Hematopoietic multipotent progenitor cell treated with erythropoietin and hydrocortisone succinate and interleukin-3 and kit ligand, for 8 days (in vitro differentiated cells): ENCODE measurements at places on chromosomes 3 and 15.

GRCh38 chr3:86234506-86235254, 756.3 kb downstream of the VGLL3 start:
- no peak for DNase-seq

DNA sequence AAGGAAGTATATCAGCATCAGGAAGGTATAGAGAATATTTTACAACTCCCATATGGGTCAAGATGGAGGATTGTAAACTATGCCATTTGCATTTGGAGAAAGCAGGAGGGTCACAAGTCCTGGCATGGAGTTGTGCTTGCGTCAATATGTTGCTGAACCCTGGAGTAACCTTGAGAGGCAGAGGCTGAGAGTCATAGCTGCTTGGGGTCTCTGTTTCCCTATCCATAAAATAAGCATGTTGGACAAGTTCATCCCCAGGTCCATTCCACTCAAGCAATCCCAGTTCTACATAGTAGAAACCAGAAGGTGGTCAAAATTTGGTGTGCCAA, 273.6 kb downstream of the MECOM start:
- DNase-seq, result no peak

- no peak for DNase-seq
These were observed 135.9 kb upstream of the PLXNA1 start for GRCh38 chr3:126847061-126847460.

GRCh38 chr3:183812761-183813445, 12.5 kb downstream of the MAP6D1 start:
- DNase-seq, result no peak

GRCh38 chr3:127224118-127224517, 31.2 kb downstream of the PRR23E start:
- DNase-seq, result no peak

GRCh38 chr15:68726246-68726645, 94.4 kb downstream of the ANP32A start:
- DNase-seq, result no peak

- no peak for DNase-seq
These were observed 82.2 kb downstream of the RBMS3 start for GRCh38 chr3:29363110-29363509.

DNA sequence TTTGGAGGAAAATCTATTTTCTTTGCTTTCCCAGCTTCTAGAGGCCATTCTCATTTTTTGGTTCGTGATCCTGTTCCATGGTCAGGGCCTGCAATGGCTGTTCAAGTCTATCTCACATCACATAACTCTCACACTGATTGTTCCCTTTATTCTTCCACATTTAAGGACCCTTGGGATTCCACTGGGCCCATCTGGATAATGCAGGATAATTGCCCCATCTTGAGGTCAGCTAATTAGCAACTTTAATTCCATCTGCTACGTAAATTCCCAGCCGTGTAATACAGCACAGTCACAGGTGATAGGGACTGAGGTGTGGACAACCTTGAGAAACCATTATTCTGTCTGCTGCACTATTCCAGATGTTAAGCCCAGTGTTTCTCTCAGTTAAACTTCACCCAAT, 311.6 kb upstream of the CNTN4 start:
- DNase-seq, result no peak

DNA sequence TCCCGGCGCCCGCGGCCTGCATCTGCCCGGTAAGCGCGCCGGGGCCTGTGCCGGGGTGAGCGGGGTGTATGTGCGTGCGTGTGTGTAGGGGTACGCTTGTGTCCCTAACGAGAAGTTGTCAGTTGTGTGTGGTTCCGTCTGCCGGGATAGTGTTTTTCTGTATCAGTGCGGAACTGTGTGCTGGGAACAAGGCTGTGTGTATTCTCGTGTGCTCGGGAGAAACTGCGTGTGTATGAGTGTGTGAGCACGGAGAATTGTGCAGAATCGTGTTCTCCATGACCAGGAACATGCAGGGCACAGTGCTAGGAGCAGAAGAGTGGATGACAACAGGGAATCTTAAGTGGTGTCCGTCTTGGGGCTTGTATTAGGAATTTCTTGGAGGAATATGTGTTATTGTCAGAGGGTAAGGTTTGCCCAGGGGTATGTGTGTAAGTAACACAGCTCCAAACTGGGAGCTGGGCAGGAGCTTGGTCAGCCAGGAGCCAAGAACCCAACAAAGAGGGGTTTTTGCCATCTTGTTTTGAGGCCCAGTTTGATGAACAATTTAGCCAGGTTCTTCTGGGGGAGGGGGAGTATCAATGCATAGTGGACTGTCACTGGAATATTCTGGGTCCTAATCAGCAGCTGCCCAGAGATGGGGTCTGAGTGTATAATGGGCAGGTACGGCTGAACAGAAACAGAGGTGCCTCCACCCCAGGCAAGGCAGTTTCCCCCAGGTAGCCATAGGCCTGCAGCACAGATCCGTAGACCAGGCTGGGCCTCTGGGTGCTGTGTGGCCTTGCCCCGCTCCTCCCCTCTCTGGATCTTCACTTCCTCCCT, 2.1 kb downstream of the ISL2 start:
- no peak for DNase-seq

DNA sequence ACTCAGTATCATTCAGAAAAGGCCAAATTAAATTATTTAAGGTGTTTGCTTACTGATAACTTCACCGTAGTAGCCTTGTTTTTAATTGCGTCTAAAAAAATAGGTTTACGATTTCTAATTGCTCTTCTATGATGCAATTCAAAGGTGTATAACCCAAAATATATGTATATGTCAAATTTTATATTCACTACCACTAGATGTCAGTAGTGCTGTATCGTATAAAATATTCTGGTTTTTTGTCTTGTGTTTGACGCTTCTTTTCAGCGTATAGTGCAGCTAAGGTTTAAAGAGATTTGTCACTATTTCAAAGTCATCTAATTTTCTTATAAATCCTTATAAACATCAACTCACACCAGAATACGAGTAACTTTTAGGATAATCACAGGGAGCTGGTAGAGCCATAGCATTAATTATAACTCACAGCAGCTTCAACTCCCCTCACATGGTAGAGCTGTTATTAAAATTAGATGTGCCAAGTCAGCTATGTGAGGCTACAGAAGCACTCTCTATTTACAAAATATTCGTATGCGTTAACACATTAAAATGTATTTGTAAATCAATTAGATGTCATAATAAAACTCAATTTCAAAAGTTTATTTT, 3.5 kb downstream of the PFN2 start:
- peak; percentile 69 for DNase-seq

DNA sequence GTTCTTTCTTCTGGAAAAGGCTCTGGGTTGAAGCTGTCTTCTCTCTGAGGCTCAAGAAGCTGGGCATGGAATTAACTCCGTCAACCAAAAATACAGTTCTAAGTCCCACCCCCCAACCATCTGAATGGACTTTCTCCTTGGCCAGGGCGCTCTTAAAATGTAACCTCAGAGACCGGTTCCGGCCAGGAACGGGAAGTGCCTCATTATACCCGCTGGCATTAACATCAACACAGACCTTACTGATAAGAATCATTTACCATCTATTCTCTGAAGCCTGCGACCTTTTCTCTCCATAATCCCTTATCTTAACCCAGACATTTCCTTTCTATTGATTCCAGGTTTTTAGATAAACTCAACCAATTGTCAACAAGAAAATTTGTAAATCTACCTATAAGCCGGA, 64.7 kb downstream of the ATP1B3 start:
- DNase-seq, result peak; percentile 32

DNA sequence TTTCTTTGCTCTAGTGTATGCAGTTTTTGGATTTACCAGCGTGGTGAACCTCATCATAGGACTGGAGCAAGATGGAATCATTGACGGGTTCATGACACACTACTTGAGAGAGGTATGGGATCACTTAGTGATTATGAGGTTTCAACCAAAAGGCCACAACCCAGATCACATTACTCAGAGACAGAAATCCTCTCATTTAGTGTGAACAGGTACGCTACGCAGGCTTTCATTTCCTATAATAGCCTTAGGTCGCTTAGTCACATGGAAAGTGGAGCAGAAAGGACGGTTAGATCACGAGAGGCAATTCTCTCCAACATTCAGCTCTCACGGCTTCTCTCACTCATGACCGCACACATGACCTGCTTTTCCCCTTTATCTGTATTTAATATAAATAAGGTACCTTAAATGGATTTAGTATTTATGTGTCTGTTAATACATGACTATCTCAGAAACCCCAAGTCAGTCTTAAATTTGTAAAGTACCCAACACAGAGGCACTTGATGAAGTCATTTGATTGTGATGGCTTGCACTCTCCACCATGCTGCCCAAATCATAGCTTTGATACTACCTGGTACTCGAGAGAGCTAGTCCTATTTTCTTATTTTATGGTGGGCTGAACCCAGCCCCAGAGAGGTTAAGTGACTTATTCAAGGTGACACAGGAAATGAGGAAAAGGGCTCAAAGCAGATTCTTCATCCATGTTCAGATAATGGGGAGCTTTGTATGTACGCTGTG, 8.6 kb downstream of the TM6SF1 start:
- DNase-seq, result no peak

- no peak for DNase-seq
These were observed 286.0 kb downstream of the NFKBIZ start for GRCh38 chr3:102135316-102135715.

- DNase-seq, result no peak
These were observed 282.7 kb upstream of the MANF start for GRCh38 chr3:51102396-51102795.

DNA sequence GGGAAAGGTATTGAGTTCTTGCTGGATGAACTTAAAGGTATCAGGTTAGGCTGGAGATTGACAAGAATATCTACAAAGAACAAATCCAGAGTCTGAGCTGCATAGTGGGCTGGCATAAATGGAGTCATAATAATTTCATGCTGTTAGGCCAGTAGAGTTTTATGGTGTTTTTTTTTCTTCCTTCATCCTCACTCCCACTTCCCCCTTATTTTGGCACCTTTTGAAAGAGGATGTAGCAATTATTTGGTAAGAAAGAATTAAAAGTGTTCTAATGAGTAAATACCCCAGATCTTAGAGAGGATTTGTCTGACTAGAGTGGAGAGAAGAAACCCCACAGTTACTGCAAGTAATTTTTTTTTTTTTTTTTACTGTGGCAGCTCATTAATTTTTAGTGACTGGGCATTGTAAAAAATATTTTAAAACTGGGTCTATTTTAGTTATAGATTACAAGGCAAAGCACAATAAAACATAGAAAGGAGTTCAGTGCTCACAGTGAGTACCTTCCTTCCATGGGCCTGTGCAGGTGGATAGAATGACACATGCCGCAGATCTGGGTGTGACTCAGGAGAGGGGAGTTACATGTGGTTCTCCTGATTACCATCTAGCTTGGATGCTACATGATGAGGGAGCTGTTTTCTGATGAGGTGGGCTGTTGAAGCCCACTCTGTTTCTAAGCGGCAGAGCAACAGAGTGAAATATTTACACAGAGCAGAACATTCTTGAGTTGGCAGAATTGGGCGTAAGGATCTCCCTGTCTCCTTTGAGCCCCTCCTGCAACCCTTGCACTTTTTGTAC, 5.3 kb downstream of the EDEM1 start:
- no peak for DNase-seq

- DNase-seq, result peak; percentile 45
These were observed 374.7 kb upstream of the GOLIM4 start for GRCh38 chr3:168470380-168470779.

DNA sequence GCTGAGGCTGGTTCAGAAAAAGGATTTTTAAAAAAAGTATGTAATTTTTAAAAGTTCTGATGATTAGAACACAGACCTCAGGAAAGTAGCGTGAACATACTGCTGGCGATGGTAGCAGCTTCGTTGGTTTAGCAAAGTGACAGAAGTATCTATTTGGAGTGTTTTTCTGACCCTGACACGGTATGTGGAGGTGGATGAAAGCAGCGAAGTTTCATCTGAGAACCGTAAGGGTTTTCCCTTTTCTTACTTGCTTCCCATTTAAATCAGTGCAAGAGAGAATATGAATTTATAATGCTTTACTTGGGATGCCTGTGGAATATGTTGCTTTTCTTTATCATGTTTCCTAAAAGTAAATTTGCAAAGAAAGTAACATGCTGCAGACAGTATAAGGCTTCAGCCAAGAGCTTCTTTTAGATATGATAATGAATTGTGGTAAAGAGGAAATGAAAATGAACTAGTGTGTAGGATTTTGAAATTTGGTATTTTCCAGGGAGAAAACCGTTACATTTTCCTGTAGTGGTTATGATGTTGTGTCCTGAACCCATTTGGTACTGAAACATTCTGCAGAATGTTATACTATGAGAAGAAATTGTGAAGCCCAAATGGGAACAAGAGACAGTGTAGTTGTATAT, 3.9 kb downstream of the CHST2 start:
- DNase-seq, result no peak

DNA sequence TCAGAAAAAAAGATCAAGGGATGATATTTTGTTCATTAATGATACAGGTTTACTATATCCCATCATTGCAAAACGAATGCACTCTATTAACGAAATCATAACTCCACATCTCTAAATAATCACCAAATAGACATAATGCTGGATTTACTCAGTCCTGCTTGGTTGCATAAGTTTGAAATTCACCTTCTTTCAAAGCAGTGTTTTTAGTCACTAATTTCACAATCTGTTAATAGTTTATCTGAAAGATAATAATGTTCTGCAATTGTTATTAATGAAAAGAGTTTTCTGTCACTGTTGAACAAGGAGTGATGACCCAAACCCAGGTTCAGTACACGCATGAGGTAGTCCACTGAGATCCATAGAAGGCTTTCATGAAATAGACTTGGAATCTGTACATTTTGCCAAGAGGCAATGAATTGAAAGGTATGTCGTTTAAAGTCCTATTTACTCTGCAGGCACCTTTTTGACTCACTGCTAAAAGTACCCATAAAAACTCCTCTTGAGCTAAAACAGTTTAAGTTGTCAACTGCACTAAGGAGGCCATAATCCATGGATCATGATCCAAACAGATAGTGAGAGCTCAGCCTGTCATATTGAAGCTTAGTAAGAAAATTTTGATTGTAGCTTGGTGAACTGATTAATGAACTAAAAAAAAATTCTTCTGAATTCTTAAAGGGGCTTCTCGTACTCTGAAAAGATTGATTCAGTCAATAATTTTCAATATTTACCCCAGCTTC, 75.6 kb upstream of the MBNL1 start:
- DNase-seq, result no peak

GRCh38 chr3:10164546-10165393, at the start of gene IRAK2:
Gene IRAK2, plus strand, starts transcription at chr3:10164919. Its CDS starts 36 bp downstream, at chr3:10164955.
- DNase-seq, result peak; percentile 23

GRCh38 chr3:180802837-180803236, 109.6 kb upstream of the FXR1 start:
- DNase-seq, result peak; percentile 24

- DNase-seq, result no peak
These were observed 143.4 kb upstream of the BCL6 start for GRCh38 chr3:187888701-187889100.

DNA sequence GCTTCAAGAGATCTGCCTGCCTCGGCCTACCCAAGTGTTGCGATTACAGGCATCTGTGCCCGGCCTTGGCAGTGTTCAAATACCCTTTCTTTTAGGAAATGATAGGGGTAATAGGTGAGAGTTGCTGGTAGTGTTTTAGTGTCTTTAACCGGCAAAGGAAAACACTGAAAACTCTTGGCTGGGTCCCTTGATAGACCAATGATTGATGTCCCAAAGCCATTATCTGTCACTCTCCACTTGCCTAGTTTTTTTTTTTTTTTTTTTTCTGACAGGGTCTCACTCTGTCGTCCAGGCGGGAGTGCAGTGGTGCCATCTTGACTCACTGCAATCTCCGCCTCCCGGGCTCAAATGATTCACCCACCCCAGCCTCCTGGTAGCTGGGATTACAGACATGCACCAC, 19.7 kb downstream of the EBLN2 start:
- DNase-seq, result no peak
